Right ventricle myocardium superior (tissue), 1 donor: ENCODE measurements at places on chromosomes 7 and 10.
A peak's percentile ranks its signal among the peaks of the same experiment; 100 is the strongest.

DNA sequence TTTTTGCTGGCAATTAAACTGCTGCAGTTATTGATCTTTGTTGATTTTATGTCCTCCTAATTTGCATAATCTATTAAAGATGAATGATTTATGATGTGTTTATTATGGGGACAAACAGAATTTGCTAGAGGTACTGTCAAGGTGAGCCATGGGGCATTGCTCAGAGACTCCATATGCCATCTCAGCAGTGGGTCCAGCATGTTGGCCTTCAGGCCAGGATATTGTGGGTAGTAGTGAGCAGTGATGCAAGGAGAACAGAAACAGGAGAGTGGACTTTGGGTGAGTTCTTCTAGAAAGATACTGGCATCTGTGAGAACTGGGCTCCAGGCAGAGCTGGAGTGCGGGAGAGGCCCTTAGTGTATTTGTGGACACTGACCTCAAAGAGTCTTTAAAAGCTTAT is 65.9 kb downstream of the PAX2 start:
- DNase-seq, result no peak

DNA sequence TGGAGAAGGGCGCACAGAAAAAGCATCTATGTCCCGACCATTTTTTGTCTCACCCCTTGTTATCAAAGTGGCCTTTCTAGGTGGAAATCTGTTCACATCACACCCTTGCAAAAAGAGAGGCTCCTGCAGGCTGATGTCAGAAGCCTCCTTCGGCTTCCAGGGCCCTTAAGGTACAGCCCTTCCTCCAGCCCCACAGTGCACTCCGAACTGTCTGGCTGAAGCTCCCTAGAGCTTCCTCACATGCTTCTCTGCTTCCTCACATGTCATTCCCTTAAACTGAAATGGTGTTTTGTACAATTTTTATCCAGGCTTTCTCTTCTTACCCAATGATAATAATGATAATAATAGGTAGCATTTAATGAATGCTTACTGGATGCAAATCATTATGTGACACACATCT is 210.3 kb downstream of the INHBA start:
- no peak for DNase-seq

GRCh38 chr10:84665883-84666463 is 337.6 kb downstream of the CCSER2 start:
- no peak for DNase-seq

GRCh38 chr10:100303724-100304319 is 17.3 kb upstream of the BLOC1S2 start:
- no peak for DNase-seq

DNA sequence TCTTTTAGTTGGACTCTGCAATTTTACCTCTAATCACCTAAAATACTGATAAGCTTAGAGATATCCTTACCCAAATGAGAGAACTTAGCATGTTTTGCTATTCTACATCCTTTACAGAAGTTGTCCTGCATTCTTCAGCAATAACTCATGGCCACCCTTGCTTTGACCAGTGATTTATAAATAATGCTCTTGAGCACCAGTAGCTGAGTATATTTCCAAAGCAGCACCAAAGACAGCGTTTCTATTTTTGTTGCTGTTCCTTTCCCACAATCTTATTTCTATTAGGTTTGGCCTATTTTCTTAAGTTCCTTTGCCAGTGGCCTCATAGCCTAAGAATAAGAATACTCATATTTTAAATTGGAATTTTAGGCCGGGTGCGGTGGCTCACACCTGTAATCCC is 15.0 kb downstream of the ARPC1A start:
- DNase-seq, result no peak

- DNase-seq, result no peak
Measured at GRCh38 chr10:131221632-131222277, 89.8 kb downstream of the TCERG1L start.

GRCh38 chr10:86363184-86363832 is 3.3 kb downstream of the GRID1 start:
- peak; percentile 57 for DNase-seq

DNA sequence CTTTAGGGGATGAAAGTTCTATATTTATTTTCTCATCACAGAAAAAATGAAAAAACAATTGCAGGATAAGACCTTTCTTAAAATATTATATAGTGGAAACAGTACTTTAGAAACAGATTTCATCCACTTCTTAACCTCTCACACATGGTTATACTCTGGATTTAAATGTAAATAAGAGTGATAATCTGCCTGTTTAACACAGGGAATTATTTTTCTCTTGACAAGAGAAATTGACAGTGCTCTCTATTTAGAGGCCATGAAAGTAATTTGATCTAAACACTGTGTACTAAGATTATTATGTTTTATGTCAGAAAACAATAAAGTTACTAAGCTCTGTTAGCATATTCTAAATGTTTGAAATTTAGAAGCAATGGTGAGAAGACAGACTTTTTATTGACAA is 88.4 kb downstream of the PHF14 start:
- no peak for DNase-seq

GRCh38 chr7:17984288-17984687 is 43.4 kb downstream of the PRPS1L1 start:
- DNase-seq, result no peak

- DNase-seq, result peak; percentile 50
Measured at GRCh38 chr7:49773936-49774458, 559 bp downstream of the VWC2 start.

GRCh38 chr7:156504687-156505545 is 135.7 kb upstream of the RNF32 start:
- no peak for DNase-seq

DNA sequence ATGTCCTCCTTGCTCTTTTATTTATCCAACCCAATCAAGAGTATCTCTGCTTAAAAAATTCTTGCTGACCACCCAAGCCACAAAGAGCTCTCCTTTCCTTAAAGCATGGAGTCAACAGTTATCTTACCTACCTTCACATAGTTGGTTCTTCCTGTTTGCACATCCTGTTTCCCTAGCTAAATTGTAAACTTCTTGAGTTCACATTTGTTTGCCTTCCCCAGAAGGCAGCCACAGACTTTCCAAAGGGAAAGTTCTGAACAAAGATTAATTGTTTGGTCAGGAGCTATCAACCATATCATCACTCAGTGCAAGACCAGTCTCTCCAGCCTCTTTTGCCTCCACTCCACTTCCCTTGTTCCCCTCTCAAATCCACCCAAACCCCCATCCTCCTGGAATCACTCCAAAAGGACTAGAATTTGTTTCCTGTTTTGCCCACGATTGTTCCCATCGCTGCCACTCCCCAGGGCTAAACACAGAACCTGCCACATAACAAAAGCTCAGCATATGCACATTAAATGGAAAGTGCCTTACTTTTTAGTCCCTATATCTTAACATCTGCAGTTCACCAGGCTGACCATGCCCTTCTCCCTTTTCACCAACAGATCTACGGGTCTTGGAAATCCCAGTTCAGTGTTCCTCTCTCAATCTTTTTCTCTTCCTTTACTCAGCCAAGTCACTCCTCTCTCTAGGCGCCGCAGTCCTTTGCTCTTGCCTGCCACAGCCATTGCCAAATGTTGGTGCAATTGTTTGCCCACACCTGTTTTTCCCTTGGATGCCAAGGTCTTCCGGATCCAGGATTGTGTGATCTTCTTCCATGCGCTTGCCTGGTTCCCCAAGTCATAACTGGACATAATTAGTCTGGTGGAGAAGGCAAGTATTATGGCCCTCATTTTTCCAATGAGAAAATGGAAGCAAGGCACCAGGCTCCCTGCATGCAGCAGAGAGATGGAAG is 265.5 kb downstream of the KCNMA1 start:
- DNase-seq, result no peak

- no peak for DNase-seq
Measured at GRCh38 chr7:137519947-137520346, 176.4 kb upstream of the PTN start.

GRCh38 chr10:61682323-61682722 is 19.6 kb downstream of the CABCOCO1 start:
- no peak for DNase-seq

DNA sequence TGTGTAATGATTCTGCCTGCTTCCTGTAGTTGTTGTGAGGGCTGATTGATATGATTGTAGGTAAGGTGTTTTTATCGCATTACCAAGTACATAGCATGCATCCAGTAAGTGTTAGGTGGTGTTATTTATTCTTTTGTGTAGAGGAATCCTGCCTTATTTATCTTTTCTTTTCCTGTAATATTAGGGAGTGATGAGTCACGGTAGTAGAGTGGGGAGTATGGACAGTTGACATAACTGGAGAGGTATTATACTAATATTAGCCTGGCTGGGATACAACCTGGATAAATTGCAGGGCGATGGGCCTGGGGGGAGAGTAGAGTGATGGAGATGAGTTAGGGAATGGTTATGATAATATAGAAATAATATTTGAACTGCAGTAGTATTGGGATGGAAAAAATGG is 9.8 kb downstream of the SDK1 start:
- DNase-seq, result no peak

DNA sequence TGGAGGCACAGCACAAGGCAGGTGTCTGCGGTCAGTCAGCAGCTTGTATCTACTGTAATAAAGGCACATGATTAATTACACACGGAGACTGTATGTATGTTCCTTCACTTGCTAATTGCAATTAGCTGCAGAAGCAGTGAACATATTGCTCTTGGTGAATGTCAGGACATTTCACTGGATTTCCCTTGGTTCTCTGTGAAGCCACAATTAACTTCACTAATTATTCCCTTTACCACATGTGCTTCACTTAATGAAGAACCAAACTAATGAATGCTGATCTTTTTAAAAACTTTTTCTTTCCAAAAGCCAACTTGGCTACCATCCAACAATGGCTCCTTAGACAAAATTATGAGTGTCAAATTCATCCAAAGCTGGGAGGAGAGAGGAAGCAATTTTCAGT is 290.7 kb downstream of the ADRA2A start:
- DNase-seq, result no peak

- DNase-seq, result no peak
Measured at GRCh38 chr10:61112771-61113170, 168.8 kb upstream of the RHOBTB1 start.

GRCh38 chr7:113141803-113142202 is 23.4 kb upstream of the SMIM30 start:
- no peak for DNase-seq

DNA sequence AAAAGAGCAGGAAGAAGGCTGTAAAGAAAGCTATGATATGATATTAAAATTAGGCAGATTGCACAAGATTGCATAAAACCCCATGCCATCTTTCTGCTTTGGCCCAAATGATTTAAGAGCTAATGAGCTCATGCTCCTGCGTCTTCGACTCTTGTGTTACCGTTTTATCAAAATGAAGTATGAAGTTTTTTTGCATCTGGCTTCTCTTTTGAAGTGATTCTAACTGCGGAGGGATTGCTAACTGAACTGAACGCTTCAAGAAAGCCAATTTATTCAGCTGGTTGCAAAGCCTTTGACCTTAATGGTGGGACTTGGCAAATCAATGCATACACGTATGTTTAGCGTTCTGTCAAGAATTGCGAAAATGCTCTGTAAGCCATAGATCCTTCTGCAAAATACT is 282.9 kb downstream of the TWIST1 start:
- DNase-seq, result no peak

DNA sequence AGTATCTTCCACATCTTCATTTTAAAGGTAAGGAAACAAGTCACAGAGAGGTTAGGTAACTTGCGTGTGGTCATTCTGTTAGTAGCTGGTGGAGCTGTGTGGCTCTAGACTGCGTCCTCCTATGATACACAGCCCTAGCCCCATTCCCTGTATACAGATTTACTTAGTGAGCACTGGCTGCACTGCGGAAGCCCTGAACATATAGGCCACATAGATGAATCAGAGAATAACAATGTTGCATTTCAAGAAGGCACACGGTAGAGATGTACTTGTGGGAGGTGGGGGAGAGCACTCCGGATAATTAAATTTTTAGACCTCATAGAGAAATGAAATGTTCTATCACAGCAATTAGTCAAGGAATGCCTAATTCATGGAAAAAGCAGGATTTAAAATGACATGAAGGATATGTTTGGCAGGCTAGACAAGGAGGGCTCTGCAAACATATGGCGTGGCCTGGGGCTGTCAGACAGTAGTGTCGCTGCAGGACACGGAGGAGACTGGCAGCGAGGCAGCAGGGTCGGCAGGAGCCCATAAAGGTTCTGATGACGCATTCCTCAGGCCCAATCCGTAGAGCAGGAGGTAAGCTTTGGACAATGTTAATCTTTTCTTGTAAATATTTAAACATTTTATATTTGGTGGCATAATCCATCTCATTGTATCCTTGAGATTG is 29.5 kb downstream of the RAB11FIP2 start:
- no peak for DNase-seq

- no peak for DNase-seq
Measured at GRCh38 chr10:17407047-17407446, 47.3 kb downstream of the ST8SIA6 start.

DNA sequence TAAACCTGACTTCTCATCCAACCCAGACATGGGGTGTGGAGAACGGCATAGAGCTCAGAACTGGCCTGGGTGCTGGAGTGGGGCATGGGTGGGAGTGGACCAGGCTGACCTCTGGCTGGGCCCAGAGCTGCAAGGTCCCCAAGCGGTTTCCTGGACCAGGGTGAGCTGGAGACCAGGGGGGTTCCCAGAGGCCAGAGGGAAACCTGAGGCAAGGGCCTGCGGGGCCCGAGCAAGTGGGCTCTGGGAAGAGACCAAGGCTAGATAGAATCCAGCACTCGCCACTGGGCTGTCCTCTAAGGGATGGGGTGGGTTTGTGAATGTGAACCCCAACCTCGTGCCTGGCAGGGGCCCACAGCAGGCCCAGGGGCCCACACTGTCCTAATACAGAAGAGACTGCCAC is 39.4 kb upstream of the RET start:
- DNase-seq, result no peak

DNA sequence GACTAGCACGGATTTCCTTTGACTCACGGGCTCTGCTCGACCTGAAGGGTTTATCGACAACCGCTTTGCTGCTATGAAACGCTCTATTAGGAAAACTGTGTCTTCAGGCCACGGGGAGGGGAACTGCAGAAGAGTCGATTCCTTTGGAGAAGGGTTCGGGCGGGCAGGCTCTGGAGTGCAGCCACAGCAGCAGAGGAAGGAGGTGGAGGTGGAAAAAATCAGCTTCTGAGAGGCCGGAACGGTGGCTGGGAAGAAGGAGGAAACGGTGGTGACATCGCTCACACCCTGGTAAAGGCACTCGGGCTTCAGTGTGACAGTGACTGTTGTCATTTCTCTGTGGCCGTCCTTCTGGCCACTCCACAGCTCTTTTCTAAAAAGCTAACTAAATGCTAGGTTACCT is 64.6 kb upstream of the MGMT start:
- DNase-seq, result no peak

GRCh38 chr7:51299391-51300133 is 17.0 kb downstream of the COBL start:
- DNase-seq, result no peak

DNA sequence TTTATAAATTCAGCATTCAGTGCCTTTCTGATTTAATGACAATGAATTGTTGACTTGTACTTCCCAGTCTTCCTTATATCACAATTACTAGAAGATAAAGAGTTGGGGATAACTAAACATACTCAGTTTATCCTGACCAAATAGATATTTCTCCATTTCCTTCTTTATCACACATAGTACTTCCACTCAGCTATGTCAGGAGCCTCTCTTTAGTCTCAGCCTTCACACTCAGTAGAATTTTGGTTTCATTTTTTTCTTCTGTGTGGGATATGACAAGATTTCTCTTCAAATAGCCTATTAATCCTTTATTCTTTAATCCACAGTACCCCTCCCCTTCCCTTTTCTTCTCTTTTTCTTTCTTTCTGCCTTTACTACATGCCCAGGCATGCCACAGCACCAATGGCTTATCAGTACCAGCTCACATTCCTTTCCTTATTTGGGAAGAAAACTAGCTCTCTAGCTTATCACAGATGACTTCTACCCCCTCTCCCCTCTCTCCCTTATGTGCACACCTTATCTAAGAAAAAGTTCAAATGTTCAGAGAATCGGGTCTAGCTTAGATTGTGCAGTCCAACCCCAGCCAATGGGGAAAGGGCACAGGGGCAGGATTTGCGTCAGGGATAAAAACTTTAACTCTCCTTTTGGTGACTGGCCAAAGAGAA is 109.0 kb downstream of the PHF14 start:
- no peak for DNase-seq
